ENCODE measurements at places on chromosomes 7 and 10.

DNA sequence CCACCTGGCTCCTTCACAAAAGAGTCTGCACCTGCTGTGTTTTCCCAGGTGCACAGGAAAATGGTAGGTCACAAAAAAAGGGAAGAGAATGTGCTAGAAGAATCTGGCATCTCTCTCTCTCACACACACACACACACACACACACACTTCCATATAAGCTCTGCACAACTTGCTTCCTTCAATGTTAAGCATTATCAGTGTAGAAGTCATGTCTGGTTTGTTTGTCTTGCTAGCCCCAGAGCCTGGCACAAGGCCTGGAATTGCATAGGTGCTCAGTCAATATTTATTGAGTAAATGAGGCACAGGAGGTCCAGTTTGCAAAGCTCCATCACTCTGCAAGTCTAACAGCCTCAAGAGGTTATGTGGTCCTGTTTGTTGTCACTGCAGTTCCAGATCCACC is 867.3 kb upstream of the AUTS2 start:
- DNase-seq: no peak

- no peak for DNase-seq
Observed at GRCh38 chr7:103833401-103833800, 156.1 kb downstream of the RELN start.

DNA sequence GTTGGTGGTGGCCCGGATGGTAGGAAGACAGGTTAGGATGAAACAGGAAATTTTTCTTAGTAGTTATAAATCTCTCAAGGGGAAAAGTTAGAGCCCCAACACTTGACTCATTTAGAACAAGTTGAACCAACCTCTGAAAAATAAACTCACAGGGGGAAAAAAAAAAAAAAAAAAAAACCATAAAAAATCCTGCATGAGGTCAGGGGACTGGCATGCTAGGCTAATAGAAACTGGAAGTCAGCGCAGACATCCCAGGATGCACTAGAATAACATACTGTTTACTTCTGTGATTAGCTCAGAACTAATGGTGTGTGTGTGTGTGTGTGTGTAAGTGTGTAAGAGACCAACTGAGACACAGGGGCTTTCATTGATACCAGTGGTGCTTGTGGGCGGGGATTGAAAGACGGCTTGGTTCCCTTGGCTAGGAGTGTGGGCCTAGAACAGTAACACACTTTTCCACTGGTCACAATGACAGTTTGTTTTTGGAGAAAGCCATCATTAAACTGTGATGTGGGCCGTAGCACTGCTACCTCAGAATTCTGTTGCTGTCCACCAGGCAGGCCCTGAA is 491.6 kb upstream of the GALNT17 start:
- no peak for DNase-seq

- no peak for DNase-seq
Observed at GRCh38 chr7:134058980-134059379, 68.2 kb upstream of the LRGUK start.

DNA sequence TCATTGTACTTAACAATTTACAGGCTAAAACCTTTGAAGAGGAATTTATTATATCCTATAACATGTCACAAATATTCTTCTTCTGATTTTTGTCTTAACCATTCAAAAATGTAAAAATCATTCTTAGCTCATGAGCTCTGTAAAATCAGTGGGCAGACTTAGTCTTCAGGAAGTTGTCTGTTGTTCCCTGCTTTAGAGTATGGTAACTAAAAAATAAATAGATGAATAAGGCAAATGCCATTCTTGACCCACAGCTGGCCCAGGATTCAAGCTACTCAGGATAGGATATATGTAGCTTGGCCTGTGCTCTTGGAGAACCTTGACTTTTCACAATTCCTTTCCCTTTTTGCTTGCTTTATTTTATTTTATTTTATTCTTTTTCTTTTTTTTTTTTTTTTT is 51.5 kb downstream of the LRRC4 start:
- DNase-seq: no peak

GRCh38 chr7:128266883-128267594 is 26.0 kb downstream of the LEP start:
- no peak for DNase-seq

GRCh38 chr10:86951184-86951761 is 6.1 kb downstream of the MMRN2 start:
- DNase-seq: no peak

DNA sequence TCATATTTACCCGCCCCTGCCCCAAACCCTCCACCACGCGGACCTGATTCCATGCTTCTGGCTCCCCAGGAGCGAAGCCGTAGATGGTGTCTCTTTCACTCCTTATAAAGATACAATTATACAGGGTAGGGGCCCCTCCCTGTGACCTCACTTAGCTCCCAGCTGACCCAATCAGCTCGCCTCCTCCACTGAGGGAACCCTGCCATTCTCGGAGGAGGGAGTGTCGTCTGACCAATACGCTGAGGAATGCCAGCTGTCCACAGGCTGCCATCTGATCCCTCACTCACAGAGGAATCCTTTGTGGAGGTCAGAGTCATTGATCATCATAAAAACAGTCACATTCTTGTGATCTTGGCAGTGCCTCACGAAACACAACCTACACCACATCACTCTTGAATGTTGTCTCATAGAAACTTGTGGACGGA is 67.5 kb upstream of the INSIG1 start:
- DNase-seq: no peak

DNA sequence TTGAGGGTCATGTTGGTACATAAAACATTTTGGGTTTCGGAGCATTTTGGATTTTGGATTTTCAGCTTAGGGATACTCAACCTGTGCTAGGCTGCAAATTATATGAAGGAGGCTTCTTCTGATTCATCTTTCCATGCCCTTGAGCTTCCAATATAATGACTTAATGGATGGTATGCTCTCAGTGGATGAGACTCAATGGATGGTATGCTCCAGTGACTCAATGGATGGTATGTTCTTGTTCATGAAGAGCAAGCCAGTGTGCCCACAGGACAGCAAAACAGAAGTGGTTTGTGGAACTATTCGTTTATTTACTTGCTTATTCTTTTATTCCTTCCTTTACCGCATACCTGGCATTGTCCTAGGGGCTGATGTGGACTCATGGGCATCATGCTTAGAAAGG is 969.6 kb downstream of the LRMDA start:
- DNase-seq: no peak

GRCh38 chr10:54797636-54798321 is 3.3 kb downstream of the PCDH15 start:
- DNase-seq: no peak

Measured in MM.1S (cell line).